Endodermal cell (in vitro differentiated cells): ENCODE measurements at places on chromosomes 5 and 9.

GRCh38 chr5:81748556-81748955, 2.3 kb downstream of the SSBP2 start:
- no peak overlapping the region for H3K27ac ChIP-seq
- no peak overlapping the region for H3K4me3 ChIP-seq
- peaks cover 3% of the 10 kb centered on the region for H3K4me1 ChIP-seq
- peaks cover 17% of the 10 kb centered on the region for H3K27me3 ChIP-seq
- DNase-seq, result no peak
- no peaks in the 10 kb centered on the region for H3K36me3 ChIP-seq

GRCh38 chr5:150409638-150410523, 2.8 kb downstream of the CD74 start:
- no peak overlapping the region for H3K27ac ChIP-seq
- DNase-seq, result peak; percentile 95
- H3K4me1 ChIP-seq, result no peaks in the 10 kb centered on the region
- no peak overlapping the region for H3K4me3 ChIP-seq

- DNase-seq, result peak; percentile 30
- peaks cover 2% of the 10 kb centered on the region for H3K4me1 ChIP-seq
- H3K36me3 ChIP-seq, result no peaks in the 10 kb centered on the region
Measured at GRCh38 chr9:124248066-124248465, 9.7 kb upstream of the NEK6 start.

- peaks cover 8% of the 10 kb centered on the region for H3K4me1 ChIP-seq
- no peaks in the 10 kb centered on the region for H3K27me3 ChIP-seq
- H3K4me3 ChIP-seq, result no peak overlapping the region
- no peak overlapping the region for H3K27ac ChIP-seq
- no peak for DNase-seq
Measured at GRCh38 chr5:34526682-34527305, 129.3 kb upstream of the RAI14 start.

DNA sequence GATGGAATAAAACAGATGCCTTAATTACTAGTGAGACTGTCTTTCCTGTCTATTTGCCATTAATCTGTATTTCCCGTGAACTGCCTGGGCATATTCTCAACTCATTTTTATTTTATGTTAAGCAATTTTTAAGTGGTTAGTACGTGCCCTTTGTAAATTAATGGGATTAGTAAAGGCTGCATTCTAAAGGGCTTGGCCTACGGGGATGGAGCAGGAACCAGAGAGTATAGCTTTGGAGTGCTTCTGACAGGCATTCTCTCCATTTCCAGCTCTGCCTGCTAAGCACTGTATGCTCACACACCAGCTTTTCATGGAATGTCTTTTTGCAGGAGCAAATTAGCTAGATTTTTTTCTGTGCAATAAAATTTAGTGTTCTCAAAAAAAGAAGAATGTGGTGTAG, 241.2 kb downstream of the MCTP1 start:
- no peak for DNase-seq
- no peaks in the 10 kb centered on the region for H3K4me1 ChIP-seq
- H3K36me3 ChIP-seq, result no peaks in the 10 kb centered on the region
- H3K4me3 ChIP-seq, result no peak overlapping the region
- no peaks in the 10 kb centered on the region for H3K27me3 ChIP-seq
